Activated CD4-positive, alpha-beta T cell treated with anti-CD3 and anti-CD28 coated beads, Interleukin-2, amount 10 ng/mL, durations not matched to agents 24 days and 14 days (primary cell): ENCODE measurements at places on chromosomes 12 and 14. TPM values are rescaled to one million over a fixed set of nuclear protein-coding genes. Genes with fewer than 3 reads are reported as not detected.

BIN2 gene
- 31.7 and 33.2 TPM in 2 replicates for total RNA-seq

RASSF9 gene
- not detected in 2 replicates for total RNA-seq

- H3K4me3 ChIP-seq, result no peak overlapping the region
- H3K27ac ChIP-seq, result no peak overlapping the region
- DNase-seq, result no peak
- H3K36me3 ChIP-seq, result peaks cover 15% of the 10 kb centered on the region
- H3K4me1 ChIP-seq, result peaks cover 13% of the 10 kb centered on the region
- H3K27me3 ChIP-seq, result no peaks in the 10 kb centered on the region
Observed at GRCh38 chr12:118297284-118297683, 75.4 kb downstream of the TAOK3 start.

CFAP251 gene
- 0.85 and 1.1 TPM in 2 replicates for total RNA-seq

GALNT8 gene
- total RNA-seq, result 0.82 and 0.99 TPM in 2 replicates

KRT73 gene
- 0.09 TPM in 1 of 2 replicates, not detected in the other for total RNA-seq

DNA sequence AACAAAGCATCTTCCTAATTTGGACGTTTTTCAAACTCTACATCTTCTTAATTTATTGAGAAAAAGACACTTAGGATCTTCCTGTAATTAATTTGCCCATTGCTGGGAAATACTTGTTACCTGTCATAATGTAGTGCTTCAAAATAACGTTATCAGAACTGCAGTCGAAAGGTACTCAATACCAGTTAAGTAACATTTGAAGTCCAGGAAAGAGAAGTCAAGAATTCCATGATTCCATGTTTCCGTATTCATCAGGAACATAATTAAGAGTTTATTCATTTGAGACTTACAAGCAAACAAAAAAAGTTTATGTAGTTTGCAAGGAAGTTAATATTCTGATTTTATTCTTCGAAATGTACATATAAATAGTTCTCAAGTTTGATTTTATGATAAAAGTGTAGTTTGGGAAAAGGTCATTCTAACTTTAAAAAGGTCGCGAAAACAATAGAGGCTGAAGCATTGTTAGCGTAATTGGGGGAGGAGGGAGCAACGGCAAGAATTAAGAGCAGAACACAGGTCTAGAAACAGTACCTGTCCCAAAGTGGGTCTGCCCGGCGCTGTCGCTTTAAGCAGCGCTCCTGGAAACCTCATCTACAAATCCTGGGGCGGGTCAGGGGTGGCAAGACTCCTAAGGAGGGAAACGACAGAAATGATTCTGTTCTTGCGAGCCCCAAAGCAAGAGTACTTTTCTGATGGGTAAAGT, 1.2 kb upstream of the KCNMB4 start:
- H3K4me1 ChIP-seq, result peaks cover 17% of the 10 kb centered on the region
- H3K27me3 ChIP-seq, result peaks cover 39% of the 10 kb centered on the region
- peaks cover 2% of the 10 kb centered on the region for H3K36me3 ChIP-seq
- DNase-seq, result no peak
- H3K27ac ChIP-seq, result no peak overlapping the region

CTSG gene
- total RNA-seq, result not detected in 2 replicates

GRCh38 chr12:7374423-7375144, 69.4 kb downstream of the CD163L1 start:
- no peaks in the 10 kb centered on the region for H3K36me3 ChIP-seq
- peaks cover 4% of the 10 kb centered on the region for H3K27me3 ChIP-seq
- H3K27ac ChIP-seq, result no peak overlapping the region
- no peaks in the 10 kb centered on the region for H3K4me1 ChIP-seq

GRCh38 chr12:119593578-119594398, at the start of gene TMEM233:
TMEM233 (plus strand) TSS chr12:119593774; CDS start chr12:119593849, 75 bp downstream.
- H3K4me3 ChIP-seq, result no peak within 1 kb of the TSS
- DNase-seq, result no peak
- H3K27me3 ChIP-seq, result peaks cover 71% of the 10 kb centered on the region
- H3K4me1 ChIP-seq, result peaks cover 8% of the 10 kb centered on the region
- no peaks in the 10 kb centered on the region for H3K36me3 ChIP-seq

- H3K27me3 ChIP-seq, result no peaks in the 10 kb centered on the region
- no peaks in the 10 kb centered on the region for H3K36me3 ChIP-seq
- no peak overlapping the region for H3K27ac ChIP-seq
- H3K4me1 ChIP-seq, result no peaks in the 10 kb centered on the region
- peak; percentile 78 for DNase-seq
- no peak overlapping the region for H3K4me3 ChIP-seq
Observed at GRCh38 chr14:34300882-34301734, 160.9 kb downstream of the SPTSSA start.

LPAR5 gene
- total RNA-seq, result 3.3 and 4.2 TPM in 2 replicates

DNA sequence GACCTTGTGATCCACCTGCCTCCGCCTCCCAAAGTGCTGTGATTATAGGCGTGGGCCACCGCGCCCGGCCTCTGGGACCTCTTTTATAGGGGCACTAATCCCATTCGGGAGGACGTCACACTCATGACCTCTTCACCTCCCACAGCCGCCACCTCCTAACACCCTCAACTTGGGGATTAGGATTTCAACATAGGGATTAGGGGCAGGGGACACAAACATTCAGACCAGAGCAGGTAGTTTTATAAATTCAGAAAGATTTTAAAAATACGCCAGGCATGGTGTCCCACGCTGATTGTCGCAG, 49.4 kb downstream of the TPCN1 start:
- H3K27me3 ChIP-seq, result no peaks in the 10 kb centered on the region
- H3K36me3 ChIP-seq, result peaks cover 37% of the 10 kb centered on the region
- no peak overlapping the region for H3K4me3 ChIP-seq
- DNase-seq, result no peak
- peaks cover 19% of the 10 kb centered on the region for H3K4me1 ChIP-seq

DNA sequence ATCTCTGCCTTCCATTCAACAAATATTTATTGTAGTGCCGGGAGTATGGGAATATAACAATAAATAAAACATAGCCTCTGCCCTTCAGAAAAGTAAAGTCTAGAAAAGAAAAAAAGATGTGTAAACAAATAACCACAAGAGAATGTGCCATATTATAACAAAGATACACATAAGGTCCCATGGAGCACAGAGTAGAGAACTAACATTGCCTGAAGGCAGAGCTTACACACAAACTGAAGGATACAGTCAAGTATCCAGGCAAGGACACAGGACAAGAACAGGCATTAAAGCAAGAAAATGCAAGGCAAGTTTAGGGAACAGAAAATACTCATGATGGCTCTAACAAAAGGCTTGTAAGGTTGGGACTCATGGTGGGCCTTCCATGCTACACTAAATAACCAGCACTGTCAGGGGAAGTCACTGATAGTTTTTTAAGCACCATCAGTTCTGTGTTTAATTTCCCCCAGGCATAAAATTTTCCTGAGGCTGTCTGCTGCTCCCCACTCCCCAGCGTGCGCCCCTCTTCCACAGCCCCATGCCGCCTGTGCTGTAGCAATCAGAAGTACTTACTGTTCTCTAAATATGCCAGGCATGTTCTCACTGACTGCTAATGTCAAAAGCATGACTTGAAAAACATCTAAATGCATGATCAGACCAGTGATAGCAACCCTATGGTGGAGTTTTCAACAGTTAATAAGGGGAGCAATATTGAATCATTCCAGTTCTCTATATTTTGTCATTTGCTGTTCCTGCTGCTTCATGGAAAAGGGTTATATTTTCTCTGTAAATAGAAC, 77.8 kb downstream of the ANKS1B start:
- H3K27ac ChIP-seq, result no peak overlapping the region
- H3K36me3 ChIP-seq, result no peaks in the 10 kb centered on the region
- no peak overlapping the region for H3K4me3 ChIP-seq
- no peak for DNase-seq
- H3K4me1 ChIP-seq, result no peaks in the 10 kb centered on the region

DNA sequence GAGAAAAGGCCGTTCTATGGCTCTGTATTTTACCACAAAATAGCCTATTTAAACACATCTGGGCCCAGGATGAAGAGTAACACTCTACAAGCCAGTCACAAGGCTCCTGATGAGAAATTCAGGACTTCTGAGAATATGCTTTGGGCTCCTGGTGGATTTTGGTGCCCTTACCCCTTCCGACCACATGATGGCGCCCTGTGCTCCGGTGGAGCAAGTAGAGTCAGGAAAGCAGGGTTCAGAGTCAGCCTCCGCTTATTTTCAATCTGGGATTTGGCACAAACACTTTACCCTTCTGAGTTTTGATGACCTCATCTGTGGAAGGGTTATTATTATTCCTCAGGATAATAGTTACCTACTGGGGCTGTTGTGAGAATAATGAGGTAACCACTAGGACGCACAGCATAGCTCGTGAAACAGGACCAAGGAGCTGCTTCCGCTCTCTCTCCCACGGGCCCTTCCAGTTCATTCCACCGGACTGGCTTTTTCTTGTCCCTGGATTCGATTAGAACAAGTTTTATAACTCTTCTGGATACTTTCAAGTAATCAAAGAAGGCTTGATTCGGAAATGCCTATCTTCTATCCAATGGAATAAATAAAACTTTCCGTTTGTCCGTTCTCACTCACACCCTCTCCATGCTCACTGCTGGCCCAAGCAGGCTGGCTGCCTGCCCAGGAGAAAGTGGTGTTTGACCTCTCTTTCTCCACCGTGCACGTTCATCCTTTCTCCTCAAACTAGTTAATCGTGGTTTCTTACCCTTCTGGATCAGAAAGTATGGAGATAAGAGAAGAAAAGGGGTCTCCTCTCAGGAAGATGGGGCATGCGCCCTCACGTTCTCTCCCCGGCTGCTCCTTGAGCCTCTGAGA, 104.6 kb downstream of the GALC start:
- DNase-seq, result peak; percentile 73
- no peaks in the 10 kb centered on the region for H3K4me1 ChIP-seq
- H3K27ac ChIP-seq, result no peak overlapping the region
- H3K36me3 ChIP-seq, result no peaks in the 10 kb centered on the region

- peaks cover 7% of the 10 kb centered on the region for H3K36me3 ChIP-seq
- H3K27me3 ChIP-seq, result no peaks in the 10 kb centered on the region
- H3K4me3 ChIP-seq, result no peak overlapping the region
- no peak overlapping the region for H3K27ac ChIP-seq
Observed at GRCh38 chr14:50260072-50260471, 28.7 kb upstream of the SOS2 start.

MYBPC1 gene
- total RNA-seq, result not detected in 2 replicates

GRCh38 chr12:68638171-68638570, 27.5 kb downstream of the RAP1B start:
- DNase-seq, result no peak
- H3K36me3 ChIP-seq, result peaks cover 24% of the 10 kb centered on the region
- H3K4me1 ChIP-seq, result peaks cover 61% of the 10 kb centered on the region
- H3K27ac ChIP-seq, result peak overlapping the region; percentile 62

CCDC177 gene
- 0.05 TPM in 1 of 2 replicates, not detected in the other for total RNA-seq

DNA sequence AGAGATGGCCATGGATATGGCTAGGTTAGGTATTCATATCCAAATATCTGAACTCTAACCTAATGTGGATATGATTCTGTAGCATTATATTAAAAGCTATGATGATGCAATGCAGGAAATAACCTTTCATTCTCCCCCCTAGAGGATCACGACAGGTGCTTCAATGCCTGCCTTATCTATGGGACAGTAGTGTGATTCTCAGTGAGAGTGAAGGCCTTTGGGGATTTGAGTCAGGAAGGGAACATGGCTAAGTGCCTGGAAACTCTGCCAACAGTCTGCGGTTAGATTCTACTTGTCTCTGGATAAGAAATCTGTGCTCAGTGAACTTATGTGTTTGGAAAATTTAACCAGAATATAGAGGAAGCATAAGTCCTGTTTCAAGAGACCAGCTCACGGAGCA, 81.8 kb downstream of the SLC38A1 start:
- H3K36me3 ChIP-seq, result peaks cover 72% of the 10 kb centered on the region
- no peaks in the 10 kb centered on the region for H3K27me3 ChIP-seq
- H3K4me1 ChIP-seq, result peaks cover 4% of the 10 kb centered on the region
- no peak for DNase-seq

NACA gene
- 1,041 and 1,057 TPM in 2 replicates for total RNA-seq

DNA sequence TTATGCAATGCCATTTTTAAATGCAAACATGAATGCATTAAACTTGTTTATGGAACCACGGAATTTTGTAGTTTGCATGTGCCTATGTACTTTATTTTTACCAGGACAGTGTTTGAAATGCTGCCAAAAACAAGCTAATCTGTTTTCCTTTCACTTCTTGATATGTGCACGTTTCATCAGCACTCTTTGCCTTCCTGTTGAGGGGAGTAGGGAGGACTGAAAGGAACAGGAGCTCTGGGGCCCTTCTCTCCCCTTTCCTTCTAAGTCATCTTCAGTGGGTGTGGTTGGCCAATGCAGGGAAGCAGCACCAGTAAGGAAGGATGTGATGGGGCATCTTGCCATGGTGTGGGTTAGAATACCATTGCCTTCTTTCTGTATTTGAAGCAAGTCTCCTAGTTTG, 12.1 kb upstream of the PPP4R4 start:
- peaks cover 51% of the 10 kb centered on the region for H3K4me1 ChIP-seq
- H3K27me3 ChIP-seq, result peaks cover 2% of the 10 kb centered on the region
- no peak for DNase-seq
- H3K4me3 ChIP-seq, result no peak overlapping the region

DNA sequence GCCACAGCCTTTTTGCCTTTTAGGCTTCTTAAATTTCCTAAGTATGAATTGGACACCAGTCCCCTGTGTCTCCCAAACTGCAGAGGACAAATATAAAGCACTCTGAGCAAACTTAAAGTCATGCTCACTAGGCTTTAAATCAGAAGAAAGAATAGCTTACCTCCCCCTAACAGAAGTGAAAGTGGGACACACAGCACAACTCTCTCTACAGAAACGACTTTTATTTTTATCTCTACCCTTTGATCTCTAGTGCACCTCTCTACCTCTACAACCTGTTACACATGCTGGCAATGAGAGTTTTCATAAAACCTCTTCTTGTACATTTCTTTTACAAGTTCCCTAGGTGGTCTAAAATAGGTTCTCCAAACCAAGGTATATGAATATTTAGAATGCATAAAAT, 19.7 kb downstream of the IAPP start:
- H3K27me3 ChIP-seq, result peaks cover 9% of the 10 kb centered on the region
- H3K36me3 ChIP-seq, result no peaks in the 10 kb centered on the region
- no peak overlapping the region for H3K27ac ChIP-seq

DNA sequence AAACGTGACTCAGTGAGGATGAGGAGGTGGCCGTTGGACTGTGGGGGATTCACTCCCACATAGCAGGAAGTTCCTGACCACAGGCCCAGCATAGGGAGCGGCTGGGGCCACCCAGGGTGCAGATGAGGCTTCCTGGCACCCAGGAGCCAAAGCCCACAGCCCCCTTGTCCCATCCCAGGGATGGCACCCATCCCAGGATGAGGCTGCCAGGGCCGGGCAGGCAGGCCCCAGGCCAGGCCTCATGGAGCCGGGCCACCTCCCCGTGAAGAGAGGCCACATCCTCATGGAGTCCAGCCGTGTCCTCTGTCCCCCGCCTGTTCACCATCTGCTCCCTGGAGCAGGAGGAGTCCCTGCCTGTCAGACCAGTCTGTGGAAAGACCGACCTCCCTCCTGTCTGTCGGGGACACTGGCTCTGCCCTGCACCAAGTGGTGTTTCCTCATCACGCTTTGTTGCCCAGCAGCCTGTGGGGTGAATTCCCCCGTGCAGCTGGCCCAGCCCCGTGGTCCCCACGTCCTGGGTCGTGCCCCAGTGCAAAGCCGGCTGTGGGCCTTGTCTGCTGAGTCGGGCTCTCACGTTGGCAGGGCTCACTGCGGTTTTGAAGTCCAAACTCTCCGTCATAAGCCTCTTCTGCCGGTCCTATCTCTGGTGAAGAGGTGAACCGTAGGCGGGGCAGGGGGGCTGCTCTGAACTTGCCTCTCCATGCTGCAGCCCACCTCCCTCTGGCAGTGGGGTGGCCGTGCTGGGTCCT, 24.5 kb downstream of the MMP17 start:
- DNase-seq, result no peak
- no peak overlapping the region for H3K4me3 ChIP-seq
- H3K27me3 ChIP-seq, result no peaks in the 10 kb centered on the region
- H3K4me1 ChIP-seq, result no peaks in the 10 kb centered on the region
- no peak overlapping the region for H3K27ac ChIP-seq

TNFRSF1A gene
- 52.7 and 54.4 TPM in 2 replicates for total RNA-seq

- no peak overlapping the region for H3K27ac ChIP-seq
- no peak overlapping the region for H3K4me3 ChIP-seq
- H3K27me3 ChIP-seq, result peaks cover 7% of the 10 kb centered on the region
- no peak for DNase-seq
- no peaks in the 10 kb centered on the region for H3K36me3 ChIP-seq
- no peaks in the 10 kb centered on the region for H3K4me1 ChIP-seq
Observed at GRCh38 chr12:4572680-4573079, 10.7 kb downstream of the DYRK4 start.
